ENCODE measurements at places on chromosomes 2 and 18.
A peak's percentile ranks its signal among the peaks of the same experiment; 100 is the strongest.

- peak; percentile 93 for DNase-seq
Measured at GRCh38 chr2:156342254-156343095, 10.0 kb upstream of the NR4A2 start.

- DNase-seq: no peak
Measured at GRCh38 chr2:151028691-151029176, 232.9 kb downstream of the RBM43 start.

DNA sequence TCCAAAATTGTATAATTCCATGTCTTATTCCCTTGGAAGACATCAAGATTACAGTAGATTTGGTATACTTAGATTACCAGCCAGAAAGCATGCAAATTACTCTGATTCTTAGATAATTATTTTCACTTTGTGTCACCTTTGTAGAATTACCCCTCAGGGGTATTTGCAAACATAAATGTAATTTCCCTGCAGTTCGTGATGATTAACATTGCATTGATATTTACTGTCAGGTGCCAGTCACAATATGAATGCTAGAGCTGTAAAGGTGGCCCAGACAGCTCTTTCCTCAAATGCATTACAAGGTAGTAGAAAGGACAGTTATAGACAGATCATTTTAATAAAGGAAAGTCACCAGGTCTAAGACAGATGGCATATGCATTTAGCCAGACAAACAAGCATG, 1537.5 kb upstream of the PIK3C3 start:
- no peak for DNase-seq

- DNase-seq: no peak
Measured at GRCh38 chr2:127721978-127722355, 20.7 kb downstream of the SFT2D3 start.

GRCh38 chr2:113081488-113082210, 13.9 kb downstream of the IL1F10 start:
- no peak for DNase-seq

DNA sequence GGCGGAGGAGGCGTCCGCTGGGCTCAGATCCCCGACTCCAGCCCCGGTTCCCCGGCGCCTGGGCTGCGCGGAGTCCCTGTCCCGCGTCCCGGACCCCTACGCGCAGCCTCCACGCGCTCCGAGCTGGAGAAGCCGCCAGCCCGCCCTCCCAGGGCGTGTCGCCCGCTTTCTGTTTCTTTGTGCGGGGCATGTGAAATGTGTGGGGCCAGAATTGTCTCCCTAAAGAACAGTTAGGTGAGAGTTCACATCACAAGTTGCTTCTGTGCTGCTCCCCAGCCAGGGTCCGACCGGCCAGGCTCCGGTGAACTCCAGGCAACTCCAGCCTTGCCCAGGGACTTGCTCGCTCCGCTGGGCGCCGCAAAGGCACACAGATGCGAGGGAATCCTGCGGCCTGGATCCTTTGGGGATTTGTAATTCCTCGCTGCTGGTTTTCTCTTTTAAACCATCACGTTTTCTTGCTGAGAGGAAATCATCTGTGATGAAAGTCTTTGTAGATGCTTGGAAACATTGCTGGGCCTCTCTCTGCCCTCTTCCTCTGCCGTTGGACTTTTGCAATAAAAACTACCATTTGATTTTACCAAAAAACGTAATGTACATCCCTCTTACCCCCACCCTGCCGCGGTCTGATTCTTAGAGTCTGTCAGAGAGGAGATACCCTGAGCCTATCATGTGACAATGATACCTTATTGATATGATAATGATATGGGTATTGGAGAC, 631 bp downstream of the GYPC start:
- no peak for DNase-seq

- no peak for DNase-seq
Measured at GRCh38 chr2:158060160-158060834, 41.4 kb upstream of the UPP2 start.

DNA sequence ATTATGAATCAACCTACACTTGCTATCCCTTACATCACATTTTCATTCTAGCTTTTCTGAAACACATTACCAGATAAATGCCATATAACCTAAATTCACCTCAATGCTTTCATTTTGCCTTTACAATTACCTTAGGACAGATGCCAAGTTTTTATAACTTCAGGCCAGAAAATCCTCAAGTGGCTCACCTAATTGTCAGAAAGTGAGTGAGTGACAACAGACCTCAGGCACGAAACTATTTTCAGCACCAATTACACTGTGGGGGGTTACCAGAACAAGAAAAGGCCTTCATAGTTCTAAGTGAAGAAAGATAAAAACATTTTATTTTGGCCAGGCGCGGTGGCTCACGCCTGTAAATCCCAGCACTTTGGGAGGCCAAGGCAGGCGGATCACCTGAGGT, 52.3 kb upstream of the ST8SIA5 start:
- no peak for DNase-seq

DNA sequence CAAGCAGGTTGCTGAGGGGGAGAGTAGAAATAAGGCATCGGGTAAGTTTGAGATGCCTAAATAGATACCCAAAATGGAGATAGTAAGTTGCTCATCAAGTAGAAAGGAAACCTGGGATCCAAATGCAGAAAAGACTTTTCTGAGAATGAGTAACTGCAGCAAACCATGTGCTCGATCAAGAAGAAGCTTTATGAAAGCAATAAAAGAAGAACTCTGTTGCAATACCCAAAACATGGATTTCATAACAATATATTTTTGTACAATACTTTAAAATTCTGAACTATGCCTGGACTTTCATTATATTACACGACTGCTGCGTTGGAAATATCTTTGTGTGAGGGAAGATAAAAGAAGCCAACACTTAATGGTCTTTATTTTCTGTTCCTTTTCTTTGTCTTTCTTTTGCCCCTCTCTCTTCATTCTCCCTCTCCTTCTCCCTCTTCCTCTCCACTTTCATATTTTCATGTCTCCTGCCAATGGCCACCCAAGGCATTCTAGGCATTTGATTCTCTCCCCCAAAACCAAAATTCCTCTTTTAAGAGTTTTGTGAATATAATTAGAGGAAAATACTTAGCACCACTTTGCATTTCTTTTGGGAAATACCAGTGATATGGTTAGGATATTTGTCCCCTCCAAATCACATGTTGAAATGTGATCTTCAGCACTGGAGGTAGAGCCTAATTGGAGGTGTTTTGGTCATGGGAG, 257.6 kb downstream of the MREG start:
- no peak for DNase-seq

DNA sequence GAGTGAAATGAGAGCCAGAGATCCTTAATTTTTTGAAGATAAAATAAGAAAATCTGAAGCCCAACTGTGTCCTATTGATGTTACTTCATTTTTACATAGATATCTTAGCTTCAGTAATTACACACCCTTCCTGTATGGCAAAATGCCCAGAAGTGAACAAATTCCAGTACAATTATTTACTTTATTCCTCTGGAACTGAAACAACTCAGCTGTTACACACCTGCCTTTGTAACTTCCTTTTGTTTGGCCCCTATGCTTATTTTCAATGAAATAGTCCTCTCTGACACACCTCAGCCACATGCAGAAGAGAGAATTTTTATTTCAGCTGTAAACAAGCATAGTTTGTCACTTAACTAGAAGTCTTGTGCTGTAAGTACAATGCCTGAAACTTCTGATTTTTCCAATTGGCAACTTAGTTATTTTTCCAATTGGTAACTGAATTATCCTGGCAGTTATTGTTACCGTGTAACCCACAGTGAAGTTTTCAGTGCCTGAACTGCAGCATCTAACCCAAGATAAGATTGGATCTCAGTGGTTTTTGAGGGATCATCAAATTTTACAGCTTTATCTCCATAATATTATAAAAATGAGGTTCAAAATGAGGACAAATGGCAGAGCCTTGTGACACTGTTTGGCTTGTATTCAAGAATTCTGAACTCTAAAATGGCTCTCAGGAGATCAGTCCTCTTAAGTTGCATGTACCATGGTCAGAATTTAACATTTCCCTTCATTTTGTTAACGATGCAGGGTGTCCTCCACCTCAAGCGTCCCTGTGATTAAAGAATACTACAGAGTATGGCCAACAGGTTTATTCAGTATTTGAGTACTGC, 82.6 kb downstream of the PKP4 start:
- peak; percentile 31 for DNase-seq

DNA sequence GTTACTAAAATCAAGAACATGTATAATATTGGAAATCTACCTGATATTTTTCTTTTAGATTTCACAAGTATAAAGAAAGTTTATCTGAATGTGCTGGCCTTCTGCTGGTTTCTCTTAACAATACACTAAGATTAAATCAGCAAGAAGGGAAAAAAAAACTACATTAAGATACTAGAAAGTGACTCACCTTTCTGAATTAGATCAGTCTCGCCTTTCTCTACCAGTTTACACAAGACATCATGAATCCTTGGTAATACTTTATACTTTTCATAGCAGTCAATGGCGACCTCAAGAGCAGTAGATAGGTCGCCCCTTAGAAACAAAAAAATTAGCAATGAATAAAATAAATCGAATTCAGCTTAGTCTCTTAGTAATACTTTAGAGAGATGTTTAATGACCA, 61.2 kb downstream of the LRPPRC start:
- DNase-seq: no peak

DNA sequence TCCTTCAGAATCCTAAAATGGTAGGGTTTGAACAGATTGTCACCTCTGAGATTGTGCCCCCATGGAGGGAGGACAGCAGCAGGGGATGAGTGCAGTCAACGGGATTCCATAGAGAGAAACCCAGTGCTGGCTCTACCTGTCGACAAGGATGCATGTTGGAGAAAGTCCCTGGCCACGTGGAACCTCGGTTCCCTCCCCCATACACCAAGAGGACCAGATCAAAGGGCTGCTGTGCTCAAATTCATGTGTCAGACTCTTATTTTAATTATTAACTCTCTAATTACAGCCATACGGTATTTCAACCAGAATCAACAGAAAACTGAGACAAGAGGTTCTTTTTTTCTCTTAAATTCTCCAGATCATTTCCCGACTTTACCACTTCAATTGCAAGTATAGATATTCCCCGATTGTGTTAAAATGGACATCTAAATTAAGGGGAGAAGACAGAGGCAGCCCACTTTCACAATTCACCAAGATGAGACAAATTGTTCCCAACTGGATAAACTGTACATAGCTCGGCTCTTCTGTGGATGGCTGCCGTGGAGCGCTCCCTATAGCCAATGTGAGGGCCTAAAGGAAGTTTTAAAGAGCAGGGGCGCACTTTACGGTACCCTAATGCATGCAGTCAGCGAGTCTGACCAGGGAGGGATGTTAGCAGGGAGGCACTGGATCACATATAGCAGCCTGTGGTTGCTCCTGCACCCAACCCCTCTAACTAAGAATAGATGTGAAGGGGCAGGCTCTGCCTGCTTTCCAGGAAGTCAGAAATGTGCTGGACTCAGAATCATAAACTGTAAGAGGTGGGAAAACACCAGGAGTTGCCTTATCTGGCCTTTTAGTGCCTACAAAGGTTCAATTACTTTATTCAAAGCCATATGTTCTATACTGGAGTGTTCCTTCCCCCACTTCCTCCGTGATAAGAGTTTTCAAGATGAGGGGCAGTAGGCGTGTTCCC, 123.1 kb downstream of the CACNB4 start:
- no peak for DNase-seq

DNA sequence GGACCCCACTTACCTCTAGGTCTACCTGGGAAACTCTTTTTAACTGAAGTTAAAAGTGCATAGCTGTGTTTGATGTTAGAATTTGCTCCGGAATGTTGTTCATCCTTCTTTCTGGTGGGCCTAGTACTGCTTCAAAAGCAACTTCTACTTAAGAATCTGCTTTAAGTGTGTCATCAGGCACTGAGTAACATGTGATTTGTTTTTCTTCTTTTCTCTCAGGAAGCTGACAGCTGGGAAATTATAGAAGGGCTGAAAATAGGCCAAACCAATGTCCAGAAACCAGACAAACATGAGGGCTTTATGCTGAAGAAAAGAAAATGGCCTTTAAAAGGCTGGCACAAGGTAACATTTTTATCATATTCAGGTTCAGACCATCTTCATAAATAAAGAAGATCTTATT, 122.9 kb downstream of the PRKRA start:
- no peak for DNase-seq

GRCh38 chr18:7370802-7371201, 139.9 kb downstream of the LRRC30 start:
- DNase-seq: peak; percentile 8

DNA sequence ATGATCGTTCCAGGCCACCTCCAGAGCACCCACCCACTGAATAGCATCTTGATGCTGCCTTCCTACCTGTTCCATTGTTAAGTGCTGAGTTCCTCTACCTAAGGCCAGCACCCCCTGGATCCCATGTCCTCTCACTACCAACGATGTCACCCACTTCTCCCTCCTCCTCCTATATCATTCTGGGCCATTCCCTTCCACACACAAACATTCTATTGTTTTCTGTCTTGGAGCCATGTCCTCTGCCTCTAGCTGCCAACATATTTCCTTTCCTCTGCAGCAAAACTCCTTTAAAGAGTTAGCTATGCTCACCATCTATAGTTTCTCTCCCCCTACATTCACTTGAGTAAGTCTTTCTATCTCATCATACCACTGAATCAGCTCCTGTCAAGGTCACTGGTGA, 64.0 kb upstream of the ACKR3 start:
- no peak for DNase-seq

DNA sequence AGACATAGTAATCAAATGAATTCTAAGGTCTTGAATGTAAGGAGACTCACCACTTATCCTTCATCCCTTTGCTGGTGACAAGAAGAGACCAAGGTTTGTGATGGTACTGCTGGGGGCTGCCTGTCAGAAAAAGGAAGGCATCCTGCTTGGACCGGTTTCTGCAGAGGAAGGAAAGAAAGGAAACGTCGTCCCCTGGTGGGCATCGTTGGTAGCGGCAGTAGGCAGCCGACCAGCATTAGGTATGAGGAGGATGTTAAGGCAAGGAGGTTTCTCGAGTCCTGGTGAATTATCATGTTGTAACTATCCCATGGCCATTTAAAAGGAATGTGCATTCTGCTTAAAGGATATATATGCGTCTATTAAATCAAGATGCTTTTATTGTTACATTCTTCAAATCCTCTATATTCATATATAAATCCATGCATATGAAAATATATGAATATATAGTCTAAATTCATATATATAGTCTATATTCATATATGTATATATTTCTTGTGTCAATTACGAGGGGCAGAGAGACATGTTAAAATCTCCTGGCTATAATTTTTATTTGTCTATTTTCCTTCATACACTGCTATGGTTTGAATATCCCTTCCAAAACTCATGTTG, 94.4 kb upstream of the TGFA start:
- peak; percentile 88 for DNase-seq

GRCh38 chr2:239392072-239392357, 8.8 kb downstream of the HDAC4 start:
- no peak for DNase-seq

- DNase-seq: no peak
Measured at GRCh38 chr2:104040771-104041170, 813.1 kb upstream of the POU3F3 start.

Data from KBM-7 (cell line).